Head of caudate nucleus (tissue), 42 donors: ENCODE measurements at places on chromosomes 7 and 10.

DNA sequence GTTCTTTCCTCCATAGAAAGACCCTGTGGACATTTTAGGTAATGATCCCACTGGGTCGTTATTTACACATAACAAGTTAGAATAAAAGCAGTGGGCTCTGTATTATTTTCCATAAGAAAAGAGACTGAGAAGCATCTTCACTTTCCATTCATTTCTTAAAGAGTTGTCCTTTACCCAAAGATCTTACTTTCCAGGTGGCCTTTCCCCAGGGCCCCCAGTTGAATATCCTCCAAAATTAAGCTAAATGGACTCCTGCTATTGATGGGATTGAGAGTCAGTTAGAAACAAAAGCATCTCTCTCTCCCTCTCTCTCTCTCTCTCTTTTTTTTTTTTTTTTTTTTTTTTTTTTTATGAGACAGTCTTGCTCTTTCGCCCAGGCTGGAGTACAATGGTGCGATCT, 224.8 kb downstream of the KIAA1217 start:
- no peak for DNase-seq

DNA sequence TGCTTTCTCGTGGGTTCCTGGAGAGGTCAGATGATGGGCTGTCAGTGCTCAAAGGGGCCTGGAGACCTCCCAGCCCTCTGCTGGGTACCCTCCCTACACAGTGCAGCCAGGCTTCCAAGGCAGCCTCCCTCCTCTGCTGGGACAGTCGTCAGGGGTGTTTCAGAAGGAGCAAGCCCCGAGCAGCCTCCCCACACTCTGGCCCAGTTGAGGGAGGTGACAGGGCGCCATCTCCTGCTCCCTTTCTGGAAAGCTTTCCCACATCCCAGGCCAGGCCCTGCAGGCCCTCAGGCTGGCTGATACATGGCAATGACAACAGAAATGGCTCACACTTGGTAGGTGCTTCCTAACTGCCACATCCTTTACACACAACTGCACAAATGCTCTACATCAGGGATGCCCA, 32.1 kb downstream of the KCNMA1 start:
- DNase-seq: no peak

- no peak for DNase-seq
Measured at GRCh38 chr7:37494926-37495325, 46.3 kb upstream of the ELMO1 start.

GRCh38 chr7:141575654-141576448, 24.6 kb downstream of the AGK start:
- DNase-seq: no peak

GRCh38 chr10:21750424-21750823, 216.4 kb downstream of the MLLT10 start:
- DNase-seq: no peak

- DNase-seq: no peak
Measured at GRCh38 chr7:46554688-46555422, 633.8 kb upstream of the IGFBP3 start.

- no peak for DNase-seq
Measured at GRCh38 chr7:99446096-99446495, 7.4 kb downstream of the CPSF4 start.

GRCh38 chr10:1638889-1639419, 98.4 kb downstream of the ADARB2 start:
- peak; percentile 39 for DNase-seq

- DNase-seq: no peak
Measured at GRCh38 chr7:135514856-135515255, 5.0 kb upstream of the CNOT4 start.

DNA sequence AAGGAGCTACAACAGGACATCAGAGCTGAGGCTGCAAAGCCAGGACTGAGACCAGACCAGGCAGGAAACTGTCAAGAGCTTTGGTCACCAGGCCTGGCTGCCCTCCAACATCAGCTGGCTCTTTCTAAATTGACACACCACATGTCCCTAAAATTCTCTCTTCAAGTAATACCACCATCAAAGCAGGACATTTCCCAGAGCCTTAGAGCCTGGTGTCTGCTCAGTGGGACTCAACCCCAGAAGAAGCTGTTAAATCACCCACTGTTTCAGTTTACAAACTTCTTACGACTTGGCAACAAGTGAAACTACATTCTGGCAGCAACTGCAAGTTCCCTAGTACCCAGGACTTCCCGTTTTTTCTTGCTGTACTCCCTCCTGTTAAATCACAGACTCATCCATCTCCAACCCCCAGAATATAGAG, 3.8 kb upstream of the IL6 start:
- DNase-seq: no peak

DNA sequence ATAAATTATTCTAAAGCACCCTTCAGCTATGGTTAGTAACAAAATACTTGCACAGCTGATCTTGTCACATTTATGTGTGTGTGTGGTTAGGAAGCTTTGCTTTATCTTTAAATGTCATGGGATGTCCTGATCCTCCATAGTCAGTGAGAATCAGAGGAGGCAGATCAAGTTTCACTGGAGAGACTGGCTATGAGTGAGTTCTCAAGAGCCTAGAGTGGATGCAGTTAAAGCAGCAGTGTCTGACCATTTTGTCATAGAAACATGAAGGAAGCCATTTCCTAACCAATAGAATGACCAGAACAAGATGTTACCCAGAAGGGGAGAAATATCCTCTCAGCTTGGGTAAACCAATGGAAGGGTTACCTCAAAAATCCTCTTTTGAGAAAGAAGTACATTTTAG, 207.2 kb upstream of the DKK1 start:
- no peak for DNase-seq

DNA sequence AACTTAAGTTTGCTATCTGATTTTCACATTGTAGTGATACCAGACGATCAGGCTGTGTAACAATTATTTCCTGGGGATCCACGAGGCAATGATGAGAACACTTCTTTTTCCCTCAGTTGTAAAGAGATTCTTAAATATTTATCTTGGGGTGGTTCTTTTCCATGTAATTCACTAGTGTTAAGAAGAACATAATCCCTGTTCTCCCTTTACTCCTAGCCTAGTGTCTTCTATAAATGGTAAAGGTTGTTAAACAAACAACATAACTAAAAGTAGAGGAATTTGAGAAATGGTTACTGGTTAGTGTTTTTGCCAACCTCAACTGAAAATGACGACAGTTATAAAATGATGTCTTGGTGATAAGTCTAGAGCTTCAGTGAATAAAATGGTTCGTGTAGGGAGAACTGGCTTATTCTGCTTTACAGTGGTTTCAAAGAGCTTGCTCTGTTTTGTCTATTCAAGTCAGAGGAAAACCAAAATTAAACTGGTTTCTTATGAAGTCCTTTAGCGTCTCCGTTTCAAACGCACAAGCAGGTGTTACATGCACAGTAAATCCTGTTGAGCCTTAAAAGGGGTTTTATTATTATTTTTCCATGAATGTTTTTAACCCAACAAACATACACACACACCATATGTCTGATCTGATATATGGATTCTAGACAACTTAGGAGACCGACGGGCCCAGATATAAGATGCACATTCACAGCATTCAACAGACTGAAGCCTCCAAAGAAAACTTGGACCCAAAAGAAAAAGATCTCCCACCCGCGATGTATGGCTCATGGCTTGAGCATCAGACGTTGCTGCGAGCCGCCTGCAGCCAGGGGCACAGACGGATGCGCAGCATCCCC, 1.1 kb downstream of the TBX20 start:
- DNase-seq: no peak

GRCh38 chr10:52442576-52442975, 128.5 kb downstream of the DKK1 start:
- DNase-seq: no peak

DNA sequence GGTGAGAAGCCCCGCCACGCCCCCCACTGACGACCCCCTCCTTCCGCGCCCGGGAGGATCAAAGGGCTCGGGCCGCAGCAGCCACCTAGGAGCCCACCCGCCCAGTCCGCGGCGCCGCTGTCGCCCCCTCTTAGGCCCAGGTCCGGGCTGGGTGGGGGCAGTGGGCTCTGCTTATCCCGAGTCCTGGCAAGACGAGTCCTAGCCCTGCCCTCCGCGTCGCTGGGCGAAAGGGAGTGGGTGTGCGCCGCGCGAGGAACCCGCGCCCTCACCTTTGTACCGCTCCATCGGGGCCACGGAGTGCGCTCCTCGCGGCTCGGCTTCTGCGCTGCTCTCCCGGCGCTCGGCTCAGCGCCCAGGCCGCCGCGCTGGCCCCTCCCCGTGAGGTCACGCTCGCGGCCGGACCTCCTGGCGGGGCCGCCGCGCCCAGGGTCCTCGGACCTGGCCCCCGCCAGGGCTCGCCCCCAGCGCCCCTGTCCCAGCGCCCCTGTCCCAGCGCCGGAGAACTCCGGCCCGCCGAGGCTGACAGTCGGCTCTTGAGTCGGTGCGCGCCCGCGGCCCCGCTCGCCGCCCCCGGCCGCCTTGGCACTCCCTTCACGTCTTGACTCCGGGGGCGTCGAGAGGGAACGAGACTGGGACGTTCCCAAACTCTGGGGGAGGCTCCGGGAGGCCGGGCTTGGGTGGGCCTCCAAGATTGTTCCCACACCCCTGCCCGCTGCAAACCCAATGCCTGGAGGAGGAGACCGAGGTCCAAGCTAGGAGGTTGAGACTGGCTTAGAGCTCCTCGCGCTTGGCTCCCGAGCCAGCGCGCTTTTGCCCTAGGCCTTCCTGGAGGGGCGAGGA, at the start of gene AFAP1L2:
TSS of gene AFAP1L2 (minus strand) at position 332 of the 840 bp plus-strand sequence. CDS start at position 285, 47 bp downstream.
- peak; percentile 33 for DNase-seq

DNA sequence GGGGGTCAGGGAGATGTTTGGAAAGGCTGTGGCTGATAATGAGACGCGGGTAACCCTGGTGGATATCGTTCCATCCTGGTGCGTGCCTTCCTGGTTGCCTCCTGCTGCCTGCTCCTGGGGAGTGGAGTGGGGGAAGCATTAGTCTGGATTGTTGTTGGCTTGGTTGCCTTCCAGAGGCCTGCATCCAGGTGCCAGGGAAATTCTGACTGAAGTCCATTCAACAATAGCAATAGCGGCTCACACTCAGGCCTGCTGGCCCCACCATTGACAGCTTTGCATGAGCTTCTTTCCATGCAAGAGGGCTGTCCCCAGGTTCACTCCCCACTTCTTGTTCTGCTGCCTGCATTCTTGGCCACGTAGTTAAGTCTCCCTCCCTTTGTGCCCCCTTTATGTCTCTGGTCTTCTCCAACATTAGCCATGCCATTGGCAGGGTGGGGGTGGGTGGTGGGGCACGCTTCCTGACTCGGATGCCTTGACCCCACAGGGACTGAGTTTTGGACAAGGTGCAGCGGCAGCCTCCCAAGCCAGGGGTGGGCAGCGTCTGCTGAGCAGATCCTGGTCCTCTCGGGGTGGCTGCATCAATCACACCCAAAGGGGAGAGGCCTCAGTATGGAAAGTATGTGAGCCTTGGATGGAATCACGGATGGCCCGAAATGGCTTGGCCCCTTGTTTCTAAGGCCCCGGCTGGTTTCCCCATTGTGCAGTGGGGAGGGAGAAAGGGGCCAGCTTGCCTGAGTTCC, 150.2 kb downstream of the GRK5 start:
- DNase-seq: no peak

DNA sequence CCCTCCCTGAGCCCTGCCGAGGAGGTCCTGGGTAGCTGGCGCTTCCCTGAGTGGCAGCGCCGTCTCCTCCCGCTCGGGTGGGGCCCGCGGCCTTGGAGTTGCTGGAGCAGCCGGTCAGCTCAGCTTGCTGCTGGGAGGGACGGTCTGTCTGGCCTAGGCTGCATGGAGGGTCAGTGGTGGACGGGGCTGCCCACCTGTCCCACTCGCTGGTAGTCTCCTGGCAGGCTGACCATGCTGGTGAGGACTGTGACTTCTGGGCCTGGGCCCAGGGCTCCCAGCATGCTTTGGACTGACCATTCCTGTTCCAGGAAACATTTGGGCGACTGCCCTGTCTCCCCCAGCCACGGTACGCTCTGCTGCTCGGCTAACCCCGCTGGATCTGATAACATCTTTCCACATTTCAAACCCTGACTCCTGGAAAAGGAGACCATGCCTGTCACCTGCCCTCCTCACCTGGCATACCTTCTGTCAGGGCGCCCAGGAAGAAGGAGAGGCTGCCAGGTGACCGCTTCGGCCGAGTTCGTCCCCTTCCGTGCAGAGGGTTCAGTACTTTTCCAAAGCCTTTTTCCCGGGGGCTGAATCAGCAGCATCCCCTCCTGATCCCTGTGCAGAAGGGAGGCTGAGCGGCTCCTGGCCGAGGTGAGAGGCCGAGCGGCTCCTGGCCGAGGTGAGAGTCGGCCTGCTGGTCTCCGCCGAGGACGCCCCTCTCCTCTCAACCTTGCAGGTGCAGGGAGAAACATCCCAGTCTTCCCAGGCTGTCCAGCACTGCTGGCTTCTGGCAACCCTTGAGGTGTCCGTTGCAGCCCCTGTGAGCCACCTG, 43.4 kb downstream of the FAM20C start:
- peak; percentile 33 for DNase-seq

GRCh38 chr7:155194382-155195140, 103.1 kb upstream of the INSIG1 start:
- DNase-seq: no peak

DNA sequence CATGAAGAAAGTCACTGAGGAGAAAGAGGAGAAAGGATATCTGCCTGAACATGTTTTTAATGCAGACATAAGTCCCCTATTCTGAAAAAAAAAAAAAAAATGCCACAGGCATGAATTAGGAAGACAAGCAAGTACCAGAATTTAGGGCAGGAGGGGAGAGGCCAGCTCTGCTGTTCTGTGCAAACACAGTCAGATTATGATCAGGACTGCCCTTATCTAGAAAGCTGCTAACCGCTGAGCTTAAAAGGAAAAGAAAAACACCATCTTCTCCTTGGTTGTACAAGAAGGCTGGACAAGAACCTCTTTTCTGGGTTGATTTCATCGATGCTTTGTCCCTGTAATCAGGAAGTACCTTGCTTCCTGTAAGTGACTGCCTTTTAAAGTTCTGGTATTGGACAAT, 15.3 kb upstream of the PWWP2B start:
- no peak for DNase-seq

- DNase-seq: no peak
Measured at GRCh38 chr7:13952921-13953320, 36.5 kb downstream of the ETV1 start.

GRCh38 chr7:44244282-44244681, 43.5 kb downstream of the YKT6 start:
- DNase-seq: no peak

GRCh38 chr7:92661651-92662050, 71.5 kb upstream of the FAM133B start:
- no peak for DNase-seq

- DNase-seq: peak; percentile 33
Measured at GRCh38 chr7:95527033-95527775, 41.5 kb downstream of the ASB4 start.

DNA sequence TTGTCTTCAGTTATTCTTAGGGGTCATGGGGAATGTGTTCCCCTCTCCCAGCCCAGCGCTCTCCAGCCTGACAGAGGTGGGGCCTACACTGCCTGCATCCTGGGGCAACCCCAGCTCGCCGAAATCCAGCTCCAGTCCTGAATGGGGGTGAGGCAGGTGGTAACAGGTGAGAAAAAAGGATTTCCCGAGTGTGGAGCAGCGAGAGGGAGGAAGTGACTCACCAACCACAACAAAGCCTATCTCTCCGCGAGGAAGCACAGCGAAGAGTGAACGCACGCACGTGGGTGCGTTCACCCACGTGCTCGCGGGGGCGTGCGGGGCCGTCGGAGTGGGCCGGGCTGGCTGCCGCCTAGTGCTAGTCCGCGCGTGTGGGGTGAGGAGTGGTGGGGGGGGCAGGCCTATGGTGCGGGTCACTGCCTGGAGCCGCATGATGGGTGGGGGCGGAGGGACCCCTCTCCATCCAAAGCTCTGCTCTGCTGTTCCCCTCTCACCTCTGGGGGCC, 855 bp upstream of the PALD1 start:
- peak; percentile 30 for DNase-seq
